Activated T-cell treated with anti-CD3 and anti-CD28 coated beads for 48 hours (primary cell): ENCODE measurements at places on chromosomes 6 and 20.

DNA sequence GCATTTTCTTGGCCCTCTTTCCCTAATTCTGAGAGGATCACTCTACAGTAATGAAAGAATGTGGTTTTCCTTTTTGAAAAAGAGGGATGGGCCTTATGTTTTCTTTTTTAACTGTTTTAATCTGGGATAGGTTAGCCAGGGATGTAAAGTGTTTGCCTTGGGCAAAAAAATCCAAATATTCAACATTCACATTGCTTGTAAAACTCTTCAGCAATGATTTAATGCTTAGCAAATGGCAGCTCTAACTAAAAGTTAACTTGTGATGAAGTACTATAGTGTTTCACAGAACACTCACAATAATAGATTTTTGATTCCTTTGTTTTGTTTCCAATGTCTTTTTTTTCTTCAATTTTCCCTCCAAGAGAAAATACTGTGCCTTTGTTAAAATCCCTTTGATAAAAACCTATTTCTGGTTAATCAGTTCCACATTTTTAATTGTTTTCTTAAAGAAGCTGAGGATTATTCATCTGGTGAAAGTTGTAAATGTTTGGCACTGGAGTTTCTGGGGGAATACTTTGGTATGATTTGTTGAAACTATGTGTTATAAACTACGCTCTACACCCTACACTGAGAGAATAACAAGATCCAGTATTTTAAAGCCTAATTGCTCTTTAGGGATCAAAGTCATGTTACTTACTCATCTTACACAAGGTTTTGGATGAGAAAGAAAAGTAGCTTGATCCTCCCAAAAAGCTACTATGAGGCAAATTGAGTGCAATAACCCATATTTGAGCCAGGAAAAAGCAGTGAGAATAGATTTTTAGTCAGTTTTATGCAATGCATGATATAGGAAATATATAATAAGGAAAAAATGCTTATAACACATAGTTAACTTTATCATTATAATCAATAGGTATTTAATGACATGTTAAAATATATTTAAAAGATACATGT lies 335.8 kb downstream of the EPHA7 start:
- DNase-seq: no peak

DNA sequence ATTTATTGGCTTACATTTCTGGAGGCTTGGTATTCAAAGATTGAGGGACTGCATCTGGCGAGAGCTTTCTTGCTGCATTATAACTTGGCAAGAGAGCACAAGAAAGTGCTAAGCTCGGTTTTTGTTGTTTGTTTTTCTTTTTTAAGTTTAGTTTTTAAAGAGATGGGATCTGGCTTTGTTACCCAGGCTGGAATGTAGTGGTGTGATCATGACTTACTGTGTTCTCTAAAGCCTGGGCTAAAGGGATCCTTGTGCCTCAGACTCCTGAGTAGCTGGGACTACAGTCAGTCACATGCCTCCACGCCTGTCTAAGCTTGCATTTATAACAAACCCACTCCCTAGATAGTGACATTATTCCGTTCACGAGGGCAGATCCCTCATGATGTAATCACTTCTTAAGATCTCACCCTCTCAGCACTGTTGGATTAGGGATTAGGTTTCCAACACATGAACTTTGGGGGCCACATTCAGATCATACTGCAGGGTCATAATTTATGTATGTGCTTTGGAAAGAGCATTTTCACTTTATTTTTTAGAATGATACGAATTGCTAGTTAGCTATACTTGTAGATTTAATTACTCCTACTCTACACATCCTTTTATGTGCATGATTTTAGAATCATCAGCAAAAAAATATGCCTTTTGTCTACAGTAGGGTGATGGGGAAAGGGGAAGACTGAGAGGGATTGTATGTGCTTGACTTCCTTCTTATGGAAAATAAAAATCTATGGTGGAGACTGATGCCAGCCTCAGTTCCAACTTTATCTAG lies 167.8 kb downstream of the JARID2 start:
- no peak for DNase-seq

DNA sequence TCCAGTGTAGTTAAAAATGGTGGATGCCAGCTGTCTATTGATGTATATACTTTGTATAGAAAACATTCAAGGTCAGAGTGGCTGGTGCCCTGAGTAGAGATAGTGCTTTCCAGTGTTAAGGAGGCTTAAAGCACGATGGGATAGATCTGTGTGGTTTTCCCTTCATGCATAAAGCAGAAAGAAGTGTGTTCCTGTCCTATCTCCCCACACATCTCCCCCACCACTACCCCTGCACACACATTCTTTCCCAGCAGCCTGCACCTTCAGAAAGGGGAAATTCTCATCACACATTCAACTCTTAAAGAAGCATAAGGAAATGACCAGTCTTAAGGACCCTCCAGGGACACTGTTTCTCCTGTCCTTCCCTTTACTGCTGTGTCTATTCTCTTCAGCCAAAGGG lies 221.7 kb upstream of the TAB2 start:
- no peak for DNase-seq

DNA sequence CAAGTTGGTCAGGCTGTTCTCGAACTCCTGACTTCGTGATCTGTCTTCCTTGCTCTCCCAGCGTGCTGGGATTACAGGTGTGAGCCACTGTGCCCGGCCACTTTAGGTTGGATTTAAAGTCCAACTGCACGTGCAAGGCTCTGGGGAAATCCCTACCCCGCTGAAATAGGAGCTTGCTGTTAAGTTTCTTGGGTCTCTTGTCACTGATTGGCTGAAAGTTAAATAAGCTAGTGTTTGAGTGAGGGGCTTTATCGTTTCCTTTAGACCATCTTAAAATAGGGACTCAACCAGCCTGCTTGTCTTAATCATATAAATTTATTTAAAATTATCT lies 11.1 kb upstream of the SERINC1 start:
- no peak for DNase-seq

- no peak for DNase-seq
Observed at GRCh38 chr6:28803337-28803709, 120.5 kb downstream of the TRIM27 start.

DNA sequence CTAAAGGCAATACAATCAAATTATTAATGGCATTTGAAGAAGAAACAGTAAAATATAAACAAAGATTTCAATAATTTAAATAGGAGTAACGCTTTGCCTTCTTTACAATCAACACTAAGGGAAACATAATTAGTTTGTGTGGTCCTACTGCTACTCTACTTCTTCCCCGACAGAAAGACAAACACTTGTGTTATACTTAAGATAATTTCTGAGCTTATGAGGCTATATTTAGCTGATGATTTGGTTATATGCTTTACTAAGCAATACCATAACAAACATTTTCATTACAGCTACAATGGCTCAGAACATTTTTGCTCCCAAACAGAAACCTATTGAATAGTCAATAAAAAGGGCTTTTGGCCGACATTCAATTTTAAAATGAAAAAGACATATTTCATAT lies 1217.2 kb upstream of the GJE1 start:
- DNase-seq: no peak

- DNase-seq: no peak
Observed at GRCh38 chr6:9401960-9402359, 966.6 kb upstream of the SLC35B3 start.

GRCh38 chr6:38579010-38579628 lies 60.6 kb downstream of the BTBD9 start:
- no peak for DNase-seq

GRCh38 chr6:86756640-86757229 lies 180.6 kb upstream of the HTR1E start:
- no peak for DNase-seq

DNA sequence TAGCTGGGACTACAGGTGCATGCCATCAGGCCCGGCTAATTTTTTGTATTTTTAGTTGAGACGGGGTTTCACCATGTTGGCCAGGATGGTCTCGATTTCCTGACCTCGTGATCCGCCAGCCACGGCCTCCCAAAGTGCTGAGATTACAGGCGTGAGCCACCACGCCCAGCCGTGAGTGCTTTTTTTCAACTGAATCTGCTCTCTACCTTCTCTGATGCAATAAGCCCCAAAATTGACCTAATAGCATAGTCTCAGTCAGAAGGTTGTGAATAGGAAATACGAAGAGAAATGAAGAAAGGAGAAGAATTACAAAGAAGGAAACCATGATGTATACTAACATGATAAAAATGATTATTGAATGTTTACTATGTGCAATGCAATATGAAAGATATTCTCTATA lies 33.2 kb downstream of the BEND6 start:
- DNase-seq: no peak

GRCh38 chr20:9388160-9388812 lies 126.1 kb upstream of the LAMP5 start:
- DNase-seq: no peak

DNA sequence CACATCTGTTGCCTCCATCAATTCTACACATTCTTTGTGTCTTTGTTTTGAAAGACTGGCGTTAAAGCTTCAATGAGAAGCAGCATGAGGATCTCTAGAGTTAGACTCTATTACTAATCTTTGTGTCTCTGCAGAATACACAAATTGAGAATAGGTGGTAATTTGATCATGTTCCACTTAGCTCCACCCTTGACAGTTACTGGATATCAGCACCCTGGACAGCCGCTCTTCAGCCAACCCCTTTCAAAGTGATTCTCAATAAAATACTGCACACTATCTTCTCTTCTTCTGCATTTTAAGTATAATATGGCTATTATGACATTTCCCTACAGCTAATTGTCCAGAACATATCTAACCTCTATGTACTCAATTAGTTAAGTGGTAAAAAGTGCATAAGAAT lies 54.3 kb upstream of the CNR1 start:
- DNase-seq: no peak

GRCh38 chr20:5531318-5532081 lies 214.7 kb upstream of the PROKR2 start:
- no peak for DNase-seq

GRCh38 chr6:102085257-102085656 lies 691.7 kb downstream of the GRIK2 start:
- DNase-seq: no peak

DNA sequence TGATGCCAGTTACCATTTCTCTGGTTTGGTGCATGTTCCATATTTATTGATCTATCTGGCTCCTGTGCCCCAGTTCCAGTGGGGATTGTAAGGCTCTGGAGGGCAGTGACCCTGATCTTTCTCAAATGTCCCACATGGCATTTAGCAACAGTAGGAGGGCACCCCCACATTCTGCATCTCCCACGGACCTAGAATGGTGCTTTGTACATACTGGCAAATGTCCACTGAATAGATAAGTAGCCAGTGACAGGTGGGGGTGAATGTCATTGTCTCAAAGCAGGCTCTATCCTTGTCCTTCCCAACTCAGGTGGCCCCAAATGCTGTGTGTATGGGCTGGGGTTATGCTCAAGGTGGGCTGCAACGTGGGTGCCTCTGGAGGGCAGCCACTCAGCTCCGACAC lies 84.2 kb downstream of the TMEM242 start:
- DNase-seq: no peak

- no peak for DNase-seq
Observed at GRCh38 chr6:129189266-129189665, 306.3 kb downstream of the LAMA2 start.

DNA sequence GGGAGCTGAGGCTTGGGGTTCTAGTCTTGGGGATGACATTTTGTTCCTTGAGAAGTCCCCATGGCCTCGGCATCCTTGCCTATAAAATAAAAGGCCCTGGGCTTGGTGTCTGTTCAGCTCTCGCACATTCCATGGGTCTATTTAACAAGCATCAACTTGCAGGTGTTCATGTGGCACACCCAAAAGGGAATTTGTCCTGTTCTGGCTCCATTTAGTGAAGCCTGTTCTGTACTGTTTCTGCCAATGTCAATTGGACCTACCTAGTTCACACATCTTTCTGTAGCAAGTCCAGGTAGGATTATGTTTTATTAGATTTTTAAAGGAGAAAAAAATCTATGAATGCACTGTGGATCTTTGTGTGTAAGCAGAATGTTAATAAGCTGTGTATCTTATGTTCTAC lies 262.0 kb downstream of the HIVEP2 start:
- no peak for DNase-seq

DNA sequence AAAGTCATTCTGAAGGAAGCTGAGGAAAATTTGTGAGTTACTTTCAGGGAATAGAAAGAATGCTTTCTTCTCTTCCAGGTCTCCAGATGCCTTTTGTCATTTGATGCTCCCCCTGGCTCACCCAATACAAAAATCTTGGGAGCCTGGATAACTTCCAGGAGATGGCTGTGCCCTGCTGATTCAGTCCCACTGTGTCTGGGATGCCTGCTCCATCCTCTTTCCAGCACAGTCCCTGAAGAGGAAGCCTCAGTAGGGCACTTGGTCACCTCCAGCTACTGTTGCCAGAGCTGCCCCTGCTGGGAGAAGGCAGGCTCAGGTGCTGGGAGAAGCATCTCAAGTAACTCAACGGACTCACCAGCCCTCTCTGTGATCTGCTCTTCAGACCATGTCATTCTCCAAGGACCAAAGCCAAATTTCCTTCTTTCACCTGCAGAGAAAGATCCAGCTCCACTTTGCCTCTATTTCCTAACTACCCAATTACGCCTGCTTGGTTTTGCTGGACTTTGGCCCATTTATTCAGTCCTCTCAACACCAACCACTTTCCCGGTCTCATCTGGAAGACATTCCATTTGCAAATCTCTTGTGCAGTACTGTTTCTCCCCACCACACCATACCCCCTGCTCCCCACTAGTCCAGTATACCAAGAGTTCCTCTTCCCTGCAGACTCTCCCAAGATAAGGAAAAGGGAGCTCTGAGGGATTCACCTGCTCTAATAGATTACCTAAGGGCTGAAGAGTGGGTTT lies 53.3 kb downstream of the SLC23A2 start:
- DNase-seq: no peak

GRCh38 chr6:118921084-118921483 lies 13.9 kb downstream of the MCM9 start:
- DNase-seq: no peak

- peak; percentile 40 for DNase-seq
Observed at GRCh38 chr6:108737594-108738546, 110.4 kb upstream of the ARMC2 start.

DNA sequence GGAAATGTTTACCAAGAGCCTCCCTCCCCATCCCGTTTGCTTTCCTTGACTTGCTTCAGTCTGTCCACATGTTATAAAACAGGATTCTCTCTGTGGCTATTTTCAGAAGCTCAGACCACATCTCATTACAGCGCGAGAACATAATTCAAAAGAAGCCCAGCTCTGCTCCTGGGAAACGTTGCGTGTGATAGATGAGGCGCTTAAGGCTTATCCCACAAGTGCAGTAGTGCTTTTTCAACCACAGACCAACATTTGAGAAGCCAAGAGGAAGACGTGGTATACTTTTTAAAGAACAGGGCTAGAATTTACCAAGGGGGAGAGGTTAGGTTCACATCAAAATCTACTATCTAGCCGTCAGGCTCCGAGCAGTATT lies 239.5 kb downstream of the SLC24A3 start:
- no peak for DNase-seq

- DNase-seq: no peak
Observed at GRCh38 chr6:168715643-168716481, 274.9 kb downstream of the SMOC2 start.

DNA sequence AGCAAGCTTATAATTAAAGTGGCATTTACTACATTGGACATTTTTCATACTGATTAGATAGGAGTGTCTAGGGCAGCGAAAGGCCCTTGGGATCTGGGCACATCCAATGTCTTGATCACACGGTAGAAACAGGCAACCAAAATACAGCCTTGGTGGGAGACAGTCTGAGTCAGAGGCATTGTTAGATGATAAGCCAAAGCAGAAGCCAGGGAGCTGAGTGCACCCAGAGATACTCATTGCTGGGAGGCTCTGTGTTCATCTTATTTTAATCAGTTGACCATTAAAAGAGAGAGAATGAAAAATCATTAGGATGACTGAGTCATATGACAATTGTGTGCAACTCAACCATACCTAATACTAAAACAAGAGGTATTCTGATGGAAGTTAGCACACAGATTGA lies 109.5 kb downstream of the LCA5 start:
- no peak for DNase-seq
